GM10248 (cell line): ENCODE measurements at places on chromosomes 7 and 10.

- DNase-seq = no peak
These were observed 57.6 kb downstream of the LRRTM3 start for GRCh38 chr10:66983475-66983818.

DNA sequence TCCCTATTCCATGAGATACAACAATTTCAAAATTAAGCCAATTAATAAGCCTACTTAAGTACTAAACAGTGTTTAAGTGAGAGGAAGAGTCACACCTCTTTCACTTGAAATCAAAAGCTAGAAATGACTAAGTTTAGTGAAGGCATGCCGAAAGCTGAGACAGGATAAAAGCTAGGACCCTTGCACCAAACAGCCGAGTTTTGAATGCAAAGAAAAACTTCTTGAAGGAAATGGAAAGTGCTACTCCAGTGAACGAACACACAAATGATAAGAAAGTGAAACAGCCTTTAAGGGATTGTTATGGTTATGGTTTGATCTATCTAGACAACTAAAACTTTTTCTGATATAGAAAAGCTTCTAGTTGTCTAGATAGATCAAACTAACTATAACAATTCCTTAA is 135.4 kb upstream of the KMT2E start:
- no peak for DNase-seq

DNA sequence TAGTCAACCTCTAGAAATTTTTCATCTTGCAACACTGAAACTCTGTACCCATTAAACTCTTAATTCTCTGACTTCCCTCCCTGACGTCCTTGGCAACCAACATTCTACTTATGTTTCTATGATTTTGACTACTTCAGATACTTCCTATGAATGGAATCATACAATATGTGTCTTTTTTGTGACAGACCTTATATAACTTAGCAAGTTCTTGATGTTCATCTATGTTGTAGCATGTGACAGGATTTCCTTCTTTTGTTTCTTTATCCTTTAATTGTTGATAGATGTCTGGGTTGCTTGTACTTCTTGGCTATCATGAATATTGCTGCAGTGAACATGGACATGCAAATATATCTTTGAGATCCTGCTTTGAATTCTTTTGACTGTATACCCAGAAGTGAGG is 240.8 kb downstream of the ADK start:
- no peak for DNase-seq

DNA sequence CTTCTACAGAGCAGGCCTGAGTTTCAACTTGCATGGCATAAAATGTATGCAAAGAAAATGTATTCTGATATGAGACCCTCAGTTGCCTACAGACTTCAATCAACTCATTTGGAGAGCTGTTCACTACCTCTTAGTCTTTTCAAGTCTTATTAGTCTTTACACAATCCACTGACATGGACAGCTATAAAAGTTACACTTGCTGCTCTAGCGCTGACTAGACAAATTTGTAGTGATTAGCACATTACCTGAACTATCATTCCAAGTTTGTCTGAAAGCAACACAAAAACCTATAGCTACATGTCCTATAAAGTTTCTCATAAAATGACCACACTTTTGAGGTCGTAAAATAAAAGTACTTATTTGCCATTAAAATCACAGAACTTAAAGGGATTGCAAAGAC is 83.9 kb downstream of the PARD3 start:
- no peak for DNase-seq

GRCh38 chr10:63068246-63068645 is 64.9 kb upstream of the NRBF2 start:
- DNase-seq = no peak

- DNase-seq = peak; percentile 35
These were observed 219.6 kb downstream of the PTEN start for GRCh38 chr10:88082806-88083596.

DNA sequence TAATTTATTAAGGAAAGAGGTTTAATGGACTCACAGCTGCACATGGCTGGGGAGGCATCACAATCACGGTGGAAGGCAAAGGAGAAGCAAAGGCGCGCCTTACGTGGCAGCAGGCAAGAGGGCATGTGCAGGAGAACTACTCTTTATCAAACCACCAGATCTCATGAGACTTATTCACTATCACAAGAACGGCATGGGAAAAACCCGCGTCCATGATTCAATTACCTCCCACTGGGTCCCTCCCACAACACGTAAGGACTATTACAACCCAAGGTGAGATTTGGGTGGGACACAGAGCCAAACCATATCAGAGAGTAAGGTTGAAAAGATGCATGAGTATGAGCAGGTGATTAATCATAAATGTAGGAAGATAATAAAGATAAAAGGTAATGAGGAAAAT is 3.2 kb upstream of the JCAD start:
- no peak for DNase-seq

DNA sequence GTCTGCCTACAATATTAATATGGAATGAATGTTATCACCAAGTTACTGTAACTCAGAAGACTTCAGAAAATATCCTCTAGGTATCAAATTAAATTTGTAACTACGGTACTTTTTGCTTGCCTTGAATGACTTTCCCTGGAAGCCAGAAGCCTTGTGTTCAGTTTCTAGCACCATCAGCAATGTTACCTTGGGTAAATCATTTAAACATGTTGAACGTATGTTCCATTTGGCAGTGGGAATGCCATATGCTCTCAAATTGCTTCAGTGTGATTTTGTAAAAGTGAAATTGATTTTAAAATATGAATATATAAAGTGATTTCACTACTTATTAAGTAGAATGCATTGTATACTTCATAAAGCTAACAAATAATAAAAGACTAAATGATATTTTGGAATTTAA is 11.2 kb downstream of the RPA3 start:
- no peak for DNase-seq

DNA sequence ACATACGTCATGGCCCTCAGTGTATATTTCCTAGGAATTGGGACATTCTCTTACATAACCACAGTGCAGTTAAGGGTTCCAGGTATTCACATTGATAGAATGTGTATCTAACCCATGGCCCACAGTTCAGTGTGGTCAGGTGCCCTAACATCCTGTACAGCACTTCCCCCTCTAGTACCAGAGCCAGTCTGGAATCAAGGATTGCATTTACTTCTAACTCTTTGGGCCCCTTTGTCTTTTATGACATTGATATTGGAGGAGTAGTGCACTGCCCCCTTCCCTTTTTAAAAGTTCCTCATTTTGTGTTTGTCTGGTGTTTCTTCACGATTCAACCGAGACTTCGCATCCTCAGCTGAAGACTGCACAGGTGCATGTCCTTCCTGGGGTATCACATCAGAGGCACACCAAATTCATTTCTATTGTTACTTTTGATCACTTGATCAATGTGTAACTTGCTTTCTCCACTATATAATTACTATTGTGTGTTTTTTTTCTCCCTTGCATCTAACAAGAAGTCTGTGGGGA is 22.4 kb upstream of the NPFFR1 start:
- no peak for DNase-seq

- no peak for DNase-seq
These were observed 61.4 kb downstream of the CPED1 start for GRCh38 chr7:121049897-121050296.
